GM12864 (cell line): ENCODE measurements at places on chromosomes 5 and 9.
A peak's percentile ranks its signal among the peaks of the same experiment; 100 is the strongest.

DNA sequence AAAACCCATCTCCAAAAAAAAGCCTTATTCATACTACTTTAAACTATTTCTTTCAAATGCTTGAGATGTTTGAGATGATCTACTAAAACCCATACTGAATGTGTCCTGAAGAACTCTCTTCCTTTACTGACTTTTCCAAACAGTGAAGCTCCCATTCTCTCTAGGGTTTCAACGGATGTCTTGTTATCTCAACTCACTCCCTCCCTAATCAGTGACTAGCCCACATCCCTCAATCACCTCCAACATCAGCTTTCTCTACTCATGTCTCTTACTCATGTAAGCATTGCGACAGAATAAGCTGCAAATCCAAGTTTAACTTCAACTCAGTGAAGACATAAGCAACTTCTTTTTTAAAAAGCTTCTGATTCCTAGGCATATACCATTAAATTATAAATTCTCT lies 42.1 kb downstream of the WDR41 start:
- no peak for DNase-seq

DNA sequence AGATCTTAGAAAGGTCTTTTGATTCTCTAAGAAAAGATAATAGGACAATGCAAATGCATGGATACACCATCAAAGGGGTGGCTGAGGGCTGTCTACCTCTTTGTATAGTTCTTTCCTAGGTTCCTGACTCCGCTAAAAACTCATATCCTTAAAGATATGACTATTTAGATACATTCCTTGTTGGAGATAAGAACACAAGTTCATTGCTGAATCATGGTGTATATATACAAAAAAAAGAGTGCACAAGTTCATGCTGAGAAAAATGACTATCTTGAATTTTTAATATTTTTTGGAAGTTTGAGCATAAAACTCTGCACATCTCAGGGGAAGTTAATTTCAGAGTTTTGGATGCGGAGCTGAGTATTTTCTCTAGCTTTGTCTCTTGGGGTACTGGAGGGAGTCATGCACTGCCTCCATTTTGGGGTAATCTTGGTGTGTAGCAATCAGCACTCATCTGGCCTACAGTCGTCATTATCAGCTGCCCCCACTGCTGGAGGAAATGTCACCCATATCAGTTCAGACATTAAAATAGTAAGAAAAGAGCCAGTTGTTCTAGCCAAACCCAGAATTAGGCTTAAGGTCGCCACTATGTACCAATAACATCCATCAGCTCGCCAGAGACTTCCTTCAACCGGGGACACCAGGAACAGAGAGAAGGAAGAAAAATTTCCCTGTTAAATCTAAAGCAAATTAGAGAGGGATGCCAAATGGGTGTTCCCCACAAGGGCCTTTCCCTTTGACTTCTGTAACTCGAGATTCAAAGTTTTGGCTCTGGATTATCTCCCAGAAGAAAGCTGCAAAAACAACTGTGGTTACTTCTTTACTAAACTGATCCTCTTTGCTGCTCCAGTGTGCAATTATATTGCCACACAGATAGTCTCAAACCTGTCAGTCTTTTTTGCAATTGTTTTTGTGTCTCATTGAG lies 49.0 kb downstream of the PTTG1 start:
- DNase-seq = no peak

DNA sequence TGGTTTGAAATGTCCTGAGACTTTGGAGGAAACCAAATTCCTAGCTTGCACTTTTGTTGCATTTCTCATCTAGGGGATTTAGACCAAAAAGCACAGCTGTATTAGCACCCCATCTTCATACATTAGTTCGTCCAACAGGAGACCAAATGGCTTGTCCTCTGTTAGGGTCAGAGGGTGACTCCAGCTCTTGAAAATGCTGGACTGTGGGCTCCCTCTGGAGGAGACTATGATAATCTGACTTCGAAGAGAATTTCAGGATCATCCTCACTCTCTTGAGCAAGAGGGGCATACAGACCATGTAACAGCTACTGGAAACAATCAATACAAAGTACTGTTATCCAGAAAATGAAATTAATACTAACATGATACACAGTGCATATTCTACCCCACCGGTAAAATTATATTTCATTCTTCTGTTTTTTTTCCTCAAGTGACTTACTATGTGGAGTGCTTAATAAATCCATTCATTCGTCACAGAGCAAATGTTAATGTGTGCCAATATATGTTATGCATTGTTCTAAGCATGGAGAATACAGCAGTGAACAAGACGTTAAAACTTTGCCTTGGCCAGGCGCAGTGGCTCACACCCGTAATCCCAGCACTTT lies 63.7 kb upstream of the PPP2CA start:
- DNase-seq = peak; percentile 41

DNA sequence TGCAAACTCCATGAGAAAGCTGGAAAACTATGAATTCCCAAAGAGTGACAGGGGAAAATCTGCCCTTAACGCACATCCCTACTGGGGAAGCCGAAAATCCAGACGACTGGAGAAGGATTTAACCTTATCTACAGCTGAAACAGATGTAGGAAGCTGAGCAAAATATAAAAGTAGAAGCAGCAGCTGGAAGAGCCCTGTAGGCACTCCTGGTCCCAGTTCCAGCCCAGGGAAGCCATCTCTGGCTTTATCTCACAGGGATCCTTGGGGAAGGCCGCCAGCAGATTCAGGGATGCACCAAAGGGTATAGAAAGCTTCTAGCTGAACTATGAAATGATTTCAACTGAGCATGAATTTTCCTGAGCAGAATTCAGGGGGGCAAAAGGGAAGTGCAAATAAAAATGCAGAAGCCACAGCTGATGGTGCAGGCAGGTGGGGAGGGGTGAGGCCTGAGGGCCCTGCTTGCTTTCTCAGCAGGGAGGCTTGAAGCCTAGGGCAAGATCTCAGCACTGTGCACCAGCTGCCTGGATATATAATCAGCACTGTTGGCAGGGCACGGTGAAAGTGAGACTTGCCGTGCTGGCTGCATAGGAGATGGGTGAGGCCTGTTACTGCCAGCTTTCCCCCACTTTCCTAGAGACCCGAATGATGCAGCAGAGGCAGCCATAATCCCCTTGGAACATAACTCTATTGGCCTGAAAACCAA lies 2019.5 kb upstream of the NUDT12 start:
- DNase-seq = no peak

- DNase-seq = no peak
Observed at GRCh38 chr9:33698267-33698666, 97.1 kb upstream of the PRSS3 start.

DNA sequence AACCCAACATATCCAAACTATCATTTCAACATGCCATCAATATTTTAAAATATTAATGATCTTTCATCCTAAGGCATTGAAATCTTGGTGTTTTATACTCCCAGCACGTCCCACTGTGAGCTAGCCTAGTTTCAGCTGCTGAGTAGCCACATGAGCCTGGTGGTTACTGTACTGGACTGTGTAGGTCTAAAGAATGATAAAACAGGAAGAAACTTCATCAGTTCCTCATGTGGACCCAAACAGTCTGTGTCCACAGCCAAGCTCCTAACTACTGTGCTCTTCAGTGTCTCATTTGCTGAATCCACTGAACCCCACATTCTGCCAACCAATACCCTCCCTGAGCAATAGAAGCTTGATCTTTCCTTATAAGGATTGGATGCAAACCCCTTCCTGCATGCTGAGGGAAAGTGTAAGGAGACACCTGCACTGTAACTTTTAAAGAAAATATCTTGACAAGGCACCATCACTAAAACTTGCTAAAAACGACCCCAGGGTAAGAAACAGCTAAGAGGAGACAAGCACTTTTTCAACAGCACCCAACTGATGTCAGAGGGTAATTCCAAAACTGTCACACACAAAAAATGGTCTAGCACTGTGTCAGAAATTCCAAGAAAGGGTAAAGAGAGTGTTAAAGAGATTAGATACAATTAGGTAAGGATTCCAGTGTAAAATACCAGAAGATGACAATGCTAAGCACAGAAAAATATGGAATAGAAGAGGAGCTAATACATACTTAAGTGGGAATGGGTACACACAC lies 126.9 kb downstream of the SPOCK1 start:
- no peak for DNase-seq

GRCh38 chr5:54476682-54477081 lies 21.2 kb downstream of the HSPB3 start:
- no peak for DNase-seq

- no peak for DNase-seq
Observed at GRCh38 chr5:153153086-153153485, 337.4 kb upstream of the GRIA1 start.

DNA sequence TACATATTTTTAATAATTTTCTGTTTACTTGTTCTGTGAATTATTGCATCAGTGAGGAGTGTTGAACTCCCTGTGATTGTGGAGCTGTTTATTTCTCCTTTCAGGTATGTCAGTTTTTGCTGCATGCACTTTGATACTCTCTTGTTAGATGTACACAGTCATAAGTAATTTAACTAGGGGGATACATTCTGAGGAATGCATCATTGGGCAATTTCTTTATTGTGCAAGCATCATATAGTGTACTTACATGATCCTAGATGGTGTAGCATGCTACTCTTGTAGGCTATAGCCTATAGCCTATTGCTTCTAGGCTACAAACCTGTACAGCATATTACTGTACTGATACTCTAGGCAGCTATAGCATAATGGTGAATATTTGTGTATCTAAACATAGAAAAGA lies 9.5 kb downstream of the DENND4C start:
- DNase-seq = no peak

- DNase-seq = no peak
Observed at GRCh38 chr5:30347858-30348257, 845.6 kb upstream of the CDH6 start.

- DNase-seq = peak; percentile 8
Observed at GRCh38 chr5:178627259-178627598, 379 bp upstream of the CLK4 start.
